ENCODE measurements at places on chromosomes 2 and 18. TPM values are rescaled to one million over a fixed set of nuclear protein-coding genes. Genes with fewer than 3 reads are reported as not detected.

The HNRNPLL gene
- total RNA-seq, result 82.0 TPM

The DLX1 gene
- total RNA-seq, result not detected

The ITGA6 gene
- 166 TPM for total RNA-seq

The TEKT4 gene
- total RNA-seq, result 11.5 TPM

The NTSR2 gene
- 0.68 TPM for total RNA-seq

The RBM45 gene
- 18.6 TPM for total RNA-seq

The PSTPIP2 gene
- total RNA-seq, result 3.5 TPM

The CLEC4F gene
- 0.79 TPM for total RNA-seq

The C2orf72 gene
- total RNA-seq, result 6.9 TPM

The C2orf74 gene
- 40.4 TPM for total RNA-seq

The SLC9A4 gene
- 0.81 TPM for total RNA-seq

The GNAL gene
- 12.1 TPM for total RNA-seq

The XDH gene
- total RNA-seq, result 0.43 TPM

The KCNG2 gene
- total RNA-seq, result 7.6 TPM

The CENPA gene
- 5.0 TPM for total RNA-seq

The FN1 gene
- total RNA-seq, result 66.3 TPM

The FOXI3 gene
- total RNA-seq, result 3.2 TPM

The CCDC88A gene
- 180 TPM for total RNA-seq

The CPLX4 gene
- total RNA-seq, result 0.31 TPM

The SERPINB11 gene
- total RNA-seq, result 2.0 TPM

All from testis (tissue), 5 donors.